IPS DF 19.7 (cell line): ENCODE measurements at places on chromosomes 1 and 21.

GRCh38 chr1:78722947-78723346 is 73.3 kb downstream of the IFI44 start:
- no peak for DNase-seq

DNA sequence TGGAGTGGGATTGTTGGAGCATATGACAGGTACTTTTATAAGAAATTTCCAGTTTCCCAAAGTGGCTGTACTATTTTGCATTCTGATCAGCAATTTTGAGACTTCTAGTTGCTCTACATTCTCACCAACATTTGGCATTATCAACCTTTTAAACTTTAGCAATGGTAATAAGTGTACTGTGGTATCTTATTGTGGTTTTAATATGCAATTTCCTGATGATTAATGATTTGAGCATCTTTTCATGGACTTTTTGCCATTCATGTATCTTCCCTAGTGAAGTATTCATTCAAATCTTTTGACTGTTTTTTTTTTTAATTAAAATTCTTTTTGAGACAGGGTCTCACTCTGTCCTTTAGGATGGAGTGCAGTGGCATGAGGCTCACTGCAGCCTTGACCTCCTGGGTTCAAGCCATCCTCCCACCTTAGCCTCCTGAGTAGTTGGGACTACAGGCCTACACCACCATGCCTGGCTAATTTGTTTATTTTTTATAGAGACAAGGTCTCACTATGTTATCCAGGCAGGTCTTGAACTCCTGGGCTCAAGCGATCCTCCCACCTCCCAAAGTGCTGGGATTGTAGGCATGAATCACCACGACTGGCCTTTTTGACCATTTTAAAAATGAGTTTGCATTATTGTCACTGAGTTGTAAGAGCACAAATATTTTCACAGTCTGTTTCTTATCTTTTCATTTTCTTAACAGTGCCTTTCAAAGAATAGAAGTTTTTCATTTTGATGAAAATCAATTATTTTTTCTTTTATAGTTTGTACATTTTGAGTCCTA is 7.8 kb upstream of the SLC6A9 start:
- no peak for DNase-seq

DNA sequence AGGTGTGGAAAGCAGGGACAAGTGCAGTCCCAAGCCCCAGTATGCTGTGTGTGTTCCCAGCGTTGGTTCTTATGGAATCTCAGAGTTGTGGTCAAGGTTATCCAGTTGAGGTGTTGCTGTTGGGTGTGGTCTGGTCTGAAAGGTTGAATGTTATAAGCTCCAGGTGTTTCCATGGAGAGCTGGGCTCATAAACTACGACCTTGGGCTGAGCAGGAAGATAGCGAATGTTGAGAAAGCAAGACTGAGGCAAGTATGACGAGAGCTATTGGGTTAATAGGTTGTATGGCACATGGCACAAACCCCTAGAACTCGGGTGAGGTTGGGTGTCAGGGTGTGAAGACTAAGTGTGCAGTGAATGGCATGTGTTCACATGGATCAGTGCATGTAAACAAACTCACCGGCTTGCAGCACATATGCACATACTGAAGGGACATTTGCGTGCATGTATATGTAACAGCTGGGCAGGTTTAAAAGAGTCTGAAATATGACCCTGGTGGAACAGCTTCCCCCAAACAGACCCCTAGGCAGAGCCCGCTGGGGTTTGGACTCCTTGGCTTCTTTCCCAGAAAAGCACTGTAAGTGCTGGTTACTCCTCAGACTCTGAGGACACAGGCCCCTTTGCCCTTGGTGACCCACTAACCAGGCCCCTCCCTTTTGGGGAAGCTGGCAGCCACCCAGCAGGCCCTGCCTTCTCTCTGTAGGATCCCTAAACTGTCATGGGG is 117.5 kb downstream of the NAV1 start:
- DNase-seq = no peak

DNA sequence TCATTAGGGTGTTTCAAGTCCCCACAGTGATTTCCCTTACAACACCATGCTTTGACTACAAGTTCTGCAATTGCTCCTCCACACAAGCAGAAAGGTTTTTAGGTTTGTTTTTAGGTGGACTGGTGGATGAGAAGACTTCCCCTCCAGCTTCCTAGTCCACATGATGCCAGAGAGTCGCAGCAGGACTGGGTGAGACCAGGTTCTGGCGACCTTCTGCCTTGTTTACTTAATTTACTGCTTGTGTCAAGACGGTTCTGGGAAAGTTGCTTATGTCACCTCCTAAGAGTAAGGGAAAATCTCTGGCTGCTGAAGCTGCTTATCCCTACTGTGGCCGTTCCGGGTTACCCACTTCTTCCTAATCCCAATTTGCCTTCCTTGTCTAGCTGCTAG is 76.4 kb downstream of the GLUL start:
- no peak for DNase-seq

DNA sequence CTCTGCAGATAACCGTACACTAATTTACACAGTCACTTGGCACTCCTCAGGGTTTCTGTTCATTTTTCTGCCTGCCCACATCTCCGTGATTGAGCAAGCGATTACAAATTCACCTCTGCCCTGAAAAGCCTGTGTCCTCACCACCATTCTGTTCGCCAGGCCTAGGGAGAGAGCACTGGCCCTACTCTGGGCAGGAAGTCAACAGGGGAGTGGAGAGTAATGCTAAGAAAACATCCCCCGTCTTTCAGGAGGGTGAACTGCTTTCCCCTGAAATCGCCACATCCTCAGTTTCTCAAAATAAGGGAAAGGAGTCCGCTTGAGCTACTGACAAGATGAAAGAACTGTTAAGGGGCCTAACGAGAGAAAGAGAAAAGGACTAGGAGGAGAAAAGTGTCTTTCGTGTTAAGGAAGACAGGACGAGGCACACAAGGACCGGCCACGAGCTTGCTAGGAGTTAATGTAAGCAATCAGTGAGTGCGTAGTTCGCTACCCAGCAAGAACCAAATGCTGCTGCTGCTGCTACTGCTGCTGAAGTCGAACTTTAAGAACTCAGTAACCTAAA is 632 bp downstream of the PEX19 start:
- DNase-seq = no peak

DNA sequence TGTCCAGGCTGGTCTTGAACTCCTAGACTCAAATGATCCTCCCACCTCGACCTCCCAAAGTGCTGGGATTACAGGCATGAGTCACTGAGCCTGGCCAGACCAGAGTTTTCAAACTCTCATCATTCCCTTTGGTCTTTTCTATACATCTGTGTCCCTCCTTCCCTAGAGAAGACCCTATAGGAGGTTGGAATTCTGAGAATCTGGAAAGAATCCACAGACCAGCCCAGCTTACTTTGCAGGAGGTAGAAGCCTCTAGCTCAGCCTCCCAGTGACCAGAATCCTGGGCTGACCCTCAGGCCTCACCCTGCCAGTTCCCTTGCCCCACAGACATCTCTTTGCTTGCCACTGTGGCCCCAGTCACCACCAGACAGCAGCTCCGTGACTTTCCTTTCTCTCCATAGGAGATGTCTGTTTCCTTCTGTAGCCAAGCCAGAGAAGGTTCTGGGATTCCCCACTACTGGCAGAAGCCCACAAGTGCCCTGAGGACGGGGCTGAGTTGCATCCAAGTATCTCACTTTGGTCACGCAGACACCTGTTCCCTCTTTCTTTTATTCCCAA is 34.7 kb upstream of the KHDRBS1 start:
- DNase-seq = no peak

GRCh38 chr1:162977944-162978568 is 91.1 kb upstream of the RGS4 start:
- DNase-seq = no peak

DNA sequence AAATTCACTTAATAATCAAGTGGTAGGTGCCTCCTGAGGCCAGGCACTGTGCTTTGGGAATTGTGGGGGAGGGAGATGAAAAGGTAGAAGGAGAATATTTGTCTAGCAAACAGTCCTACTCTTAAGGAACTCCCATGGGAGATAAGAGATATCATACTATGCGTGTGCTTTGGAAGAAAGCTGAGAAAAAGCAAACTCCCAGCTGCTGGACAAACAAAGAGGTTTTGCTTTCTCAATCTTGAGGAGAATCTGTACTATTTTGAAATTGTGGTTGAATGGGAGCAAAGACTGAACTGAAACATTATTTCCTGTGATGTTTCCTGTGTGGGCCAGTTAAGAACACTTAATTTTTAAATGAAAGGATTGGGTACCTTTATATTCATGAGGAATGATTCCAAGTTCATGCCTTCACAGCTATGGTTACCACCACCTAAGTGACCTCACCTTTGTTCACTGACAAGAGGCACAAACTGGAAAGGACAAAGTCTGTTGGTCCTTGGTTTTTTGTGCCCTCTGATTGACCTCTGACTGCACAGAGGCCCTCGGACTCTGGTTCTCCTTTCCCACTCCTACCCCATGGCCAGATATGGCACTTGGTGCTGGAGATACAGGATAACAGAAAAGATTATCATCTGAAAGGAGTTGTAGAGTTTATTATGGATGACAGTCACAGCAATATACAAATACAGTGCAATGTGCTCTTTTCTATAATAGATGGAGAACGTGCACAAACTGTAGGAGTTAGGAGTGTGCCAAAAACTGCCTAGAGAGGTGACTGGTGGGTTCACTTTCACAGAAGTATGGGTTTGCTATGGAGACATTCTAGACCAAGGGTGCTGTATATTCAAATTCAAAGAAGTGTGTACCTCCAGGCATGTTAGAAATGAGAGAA is 1.6 kb downstream of the CD53 start:
- DNase-seq = no peak

GRCh38 chr1:31936981-31937299 is 1.2 kb downstream of the PTP4A2 start:
- DNase-seq = no peak

- DNase-seq = no peak
Measured at GRCh38 chr21:14591882-14592281, 45.8 kb upstream of the SAMSN1 start.

DNA sequence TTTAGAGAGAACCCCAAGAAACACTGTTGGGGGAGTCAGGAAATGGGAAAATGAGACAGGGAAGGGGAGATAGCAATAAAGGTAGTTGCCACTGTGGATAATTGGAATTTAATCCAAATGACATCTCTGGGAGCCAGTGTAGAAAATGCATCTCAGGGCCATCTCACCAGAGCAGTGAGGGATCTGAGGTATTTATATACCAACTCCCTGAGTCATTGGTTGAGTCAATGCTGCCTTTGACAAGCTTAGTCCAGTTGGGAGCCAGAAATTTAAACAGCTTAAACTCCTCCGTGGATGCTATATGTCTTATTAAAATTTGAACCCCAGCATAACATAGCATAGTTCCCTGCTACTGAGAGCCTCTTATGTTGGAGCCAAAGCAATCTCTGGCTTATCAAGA is 140.3 kb downstream of the SLC30A10 start:
- no peak for DNase-seq

DNA sequence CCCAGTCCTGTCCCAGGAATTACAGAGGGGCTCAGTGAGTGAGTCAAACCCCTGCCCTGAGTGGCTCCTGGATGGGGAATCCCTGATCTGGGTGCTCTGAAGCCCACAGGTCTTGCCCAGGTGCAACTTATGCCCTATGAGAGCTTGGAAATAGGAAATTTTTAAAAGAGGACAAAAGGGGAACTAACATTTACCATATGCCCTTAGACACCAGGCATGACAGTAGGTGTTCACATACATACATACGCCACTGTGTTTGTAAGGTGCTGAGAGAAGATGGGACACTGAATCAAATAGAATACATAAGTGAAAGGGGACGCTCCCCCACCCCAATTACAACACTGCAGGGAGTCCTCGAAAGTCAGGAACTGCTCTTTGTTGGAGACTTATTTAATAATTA is 1.4 kb downstream of the CFAP45 start:
- no peak for DNase-seq

DNA sequence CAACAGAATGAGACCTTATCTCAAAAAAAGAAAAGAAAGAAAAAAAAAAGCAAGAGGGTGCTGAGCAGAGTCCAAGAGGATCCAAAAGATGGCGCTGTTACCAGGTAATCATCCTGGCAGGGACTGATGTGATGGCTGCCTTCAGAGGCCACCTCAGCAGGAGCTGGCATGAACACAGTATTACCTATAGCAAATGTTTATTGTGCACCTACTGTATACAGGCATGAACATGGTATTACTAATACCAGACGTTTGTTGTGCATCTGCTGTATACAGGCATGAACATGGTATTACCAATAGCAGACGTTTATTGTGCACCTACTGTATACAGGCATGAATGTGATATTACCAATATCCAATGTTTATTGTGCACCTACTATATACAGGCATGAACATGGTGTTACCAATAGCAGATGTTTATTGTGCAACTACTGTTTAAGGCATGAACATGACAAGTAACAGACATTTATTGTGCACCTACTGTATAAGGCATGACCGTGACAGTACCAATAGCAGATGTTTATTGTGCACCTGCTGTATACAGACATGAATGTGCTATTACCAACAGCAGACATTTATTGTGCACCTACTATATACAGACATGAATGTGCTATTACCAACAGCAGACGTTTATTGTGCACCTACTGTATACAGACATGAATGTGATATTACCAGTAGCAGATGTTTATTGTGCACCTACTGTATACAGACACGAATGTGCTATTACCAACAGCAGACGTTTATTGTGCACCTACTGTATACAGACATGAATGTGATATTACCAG is 115.1 kb upstream of the TMEM51 start:
- DNase-seq = no peak

- no peak for DNase-seq
Measured at GRCh38 chr1:23393706-23394105, 24.1 kb upstream of the ZNF436 start.

GRCh38 chr1:113255720-113256347 is 134.5 kb upstream of the MAGI3 start:
- peak; percentile 20 for DNase-seq

- DNase-seq = no peak
Measured at GRCh38 chr1:11227106-11228077, 35.0 kb downstream of the MTOR start.

DNA sequence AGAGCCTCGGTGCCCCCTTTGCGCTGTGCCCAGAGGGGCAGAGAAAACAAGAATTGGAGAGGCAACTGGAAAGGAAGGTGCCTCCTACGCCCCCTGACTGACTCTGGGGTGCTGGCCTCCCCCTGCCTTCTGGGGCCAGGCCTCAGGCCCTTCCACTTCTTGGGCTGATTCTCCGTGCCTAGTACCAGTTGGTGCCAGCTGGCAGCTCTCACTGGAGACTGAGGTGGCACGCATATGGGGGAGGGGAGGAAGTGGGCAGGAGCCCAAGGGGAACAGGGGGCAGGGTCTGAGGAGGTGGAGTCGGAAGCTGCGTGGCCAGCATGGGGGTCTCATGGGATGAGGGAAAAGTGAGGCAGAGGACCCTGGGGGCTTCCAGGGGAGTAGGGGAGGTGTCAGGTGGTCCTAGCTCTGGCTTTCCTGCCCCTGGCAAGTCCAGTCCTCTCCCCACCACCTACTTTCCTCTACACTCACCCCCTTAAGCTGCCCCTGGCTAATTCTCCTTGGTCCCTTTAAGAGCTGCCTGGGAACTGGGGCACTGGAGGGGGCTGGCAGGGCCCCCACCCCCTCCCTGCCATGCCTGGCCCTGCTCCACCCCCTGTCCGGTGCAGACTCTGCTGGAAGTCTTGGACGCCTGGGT is 6.5 kb upstream of the SEMA4A start:
- DNase-seq = no peak
